ENCODE measurements at places on chromosomes 11 and 22.
A peak's percentile ranks its signal among the peaks of the same experiment; 100 is the strongest.

DNA sequence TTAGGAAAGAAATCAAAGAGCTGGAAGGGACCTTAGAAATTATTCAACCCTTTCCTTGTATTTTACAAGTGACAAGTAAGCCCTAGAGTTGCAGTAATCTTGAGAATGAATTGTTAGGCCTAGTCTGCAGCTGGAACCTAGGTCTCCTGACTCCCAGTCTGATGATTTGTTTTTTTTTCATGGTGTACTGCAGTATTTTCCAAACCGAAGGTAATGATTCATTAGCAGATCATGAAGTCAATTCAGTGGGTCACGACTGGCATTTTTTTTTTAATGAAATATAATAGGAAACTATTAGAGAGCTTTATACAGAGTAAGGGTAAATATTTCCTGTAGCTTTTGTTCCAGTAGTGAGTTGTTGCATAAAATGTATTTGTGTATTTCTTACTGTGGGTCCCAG is 42.8 kb downstream of the EXT2 start:
- DNase-seq, result peak; percentile 20

DNA sequence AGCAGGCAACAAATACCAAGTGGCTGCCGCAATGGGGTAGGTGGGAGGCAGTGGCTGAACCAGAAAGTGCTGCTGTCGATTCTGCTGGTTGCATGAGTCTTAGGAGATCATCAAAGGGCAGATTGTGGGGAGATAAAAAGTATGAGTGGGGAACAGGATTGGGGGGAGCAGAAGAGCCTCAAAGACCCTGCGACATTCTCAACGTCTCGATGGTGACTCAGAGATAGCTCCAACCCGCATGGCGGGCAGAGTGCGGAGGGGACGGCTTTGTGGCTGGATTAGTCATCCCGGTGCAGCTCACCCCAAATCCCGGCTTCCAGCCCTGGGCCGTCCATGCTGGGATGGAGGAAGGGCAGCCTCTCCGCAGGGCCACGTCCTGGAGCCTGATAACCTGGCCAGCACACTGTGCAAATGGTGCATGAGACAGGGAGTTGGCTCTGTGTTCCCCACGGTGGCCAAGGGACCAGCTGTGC is 11.6 kb upstream of the RTN4R start:
- DNase-seq, result no peak

- no peak for DNase-seq
Observed at GRCh38 chr11:67273260-67273990, 7.2 kb downstream of the GRK2 start.

GRCh38 chr22:39256186-39256552 is 11.4 kb upstream of the PDGFB start:
- DNase-seq, result no peak

- DNase-seq, result no peak
Observed at GRCh38 chr22:46653596-46653995, 33.4 kb downstream of the GRAMD4 start.

DNA sequence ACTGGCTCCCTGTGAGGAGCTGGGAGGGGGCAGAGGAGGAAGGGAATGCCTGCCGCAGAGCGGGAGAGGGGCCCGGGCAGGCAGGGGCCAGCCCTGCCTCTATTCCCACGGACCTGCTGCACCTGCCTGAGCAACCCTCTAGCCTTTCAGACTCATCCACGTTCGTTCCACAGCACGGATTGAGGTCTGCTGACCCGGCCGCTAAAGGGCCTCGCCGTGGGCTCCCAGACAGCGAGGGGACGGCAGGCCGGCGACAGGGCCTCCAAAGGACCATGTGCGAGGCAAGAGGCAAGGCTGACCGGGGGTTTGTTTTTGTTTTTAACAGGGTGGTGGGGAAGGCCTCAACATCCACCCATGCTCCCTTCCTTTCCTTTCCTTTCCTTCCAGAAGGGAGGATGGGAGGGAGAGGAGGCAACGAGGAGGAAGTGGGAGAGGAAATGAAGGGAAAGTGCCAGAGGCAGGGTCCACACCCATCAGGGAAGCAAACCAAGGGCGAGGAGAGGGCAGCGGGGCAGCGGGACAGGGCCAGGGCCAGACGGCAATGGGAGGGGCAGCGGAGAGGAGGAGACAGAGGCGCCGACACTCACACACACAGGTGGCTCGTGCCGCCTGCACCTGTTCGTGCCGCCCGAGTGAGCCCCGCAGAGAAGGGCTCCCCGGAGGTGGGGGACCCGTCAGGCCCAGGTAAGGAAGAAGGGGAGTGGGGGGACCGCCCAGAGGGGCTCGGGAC is 7.5 kb downstream of the LRFN4 start:
- no peak for DNase-seq

- no peak for DNase-seq
Observed at GRCh38 chr22:43209971-43210370, 23.0 kb upstream of the TTLL12 start.

DNA sequence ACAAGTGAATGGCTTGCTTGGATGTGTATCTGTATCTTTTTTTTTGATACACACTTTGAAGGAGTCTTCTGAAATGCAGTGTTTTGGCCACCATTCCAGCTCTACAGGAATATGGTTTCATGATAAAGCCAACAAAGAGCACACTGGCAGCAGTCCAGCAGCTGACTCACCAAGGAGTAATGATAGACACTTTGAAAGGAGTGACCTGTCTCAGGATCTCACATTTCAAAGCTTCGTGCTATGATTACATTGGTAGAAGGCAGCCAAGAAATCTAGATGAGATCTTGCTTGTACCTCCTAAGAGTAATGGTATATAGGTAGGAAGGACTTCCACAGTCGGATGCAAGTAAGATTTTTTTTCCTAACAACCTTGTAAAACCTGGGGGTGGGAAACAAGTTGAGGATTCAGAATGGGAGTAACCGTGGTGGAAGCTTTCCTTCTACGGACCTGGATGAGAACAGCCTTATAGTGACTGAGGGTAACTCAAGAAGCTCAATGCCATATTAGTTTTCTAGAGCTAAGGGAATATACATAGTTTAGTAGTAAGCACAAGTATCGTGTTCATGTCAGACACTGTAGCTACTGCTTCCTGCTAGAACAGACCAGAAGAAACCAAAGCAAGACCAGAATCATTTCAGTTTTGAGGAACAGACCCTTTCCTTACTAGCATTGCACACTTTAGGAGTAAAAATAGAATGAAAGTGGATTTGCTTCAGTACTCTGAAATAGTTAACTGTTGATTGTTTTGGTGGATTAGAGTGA is 25.0 kb downstream of the MTMR3 start:
- peak; percentile 70 for DNase-seq

GRCh38 chr11:64243236-64243854 is 2.5 kb downstream of the FKBP2 start:
- no peak for DNase-seq

GRCh38 chr11:13308704-13309103 is 31.1 kb downstream of the BMAL1 start:
- DNase-seq, result no peak

- no peak for DNase-seq
Observed at GRCh38 chr11:17766073-17766359, 31.4 kb downstream of the KCNC1 start.

GRCh38 chr11:132504501-132505041 is 1027.7 kb downstream of the OPCML start:
- DNase-seq, result no peak

DNA sequence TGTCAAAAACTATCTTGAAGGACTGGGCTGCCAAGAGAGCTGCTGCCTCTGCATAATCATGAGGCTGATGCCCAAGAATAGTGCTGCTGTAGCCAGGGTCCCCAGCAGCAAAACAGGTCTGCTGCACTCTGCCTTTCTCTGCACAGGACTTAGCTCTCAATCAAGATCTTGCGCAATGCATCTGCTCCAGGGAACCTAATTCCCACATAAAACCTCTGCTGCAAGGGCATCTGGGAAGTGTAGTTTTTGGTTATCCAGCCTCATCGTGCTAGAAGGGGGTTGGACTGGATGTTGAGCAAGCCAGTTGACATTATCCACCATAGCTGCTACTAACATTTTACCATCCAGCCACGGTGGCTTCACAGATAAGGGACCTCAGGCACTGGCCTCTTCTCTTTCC is 192.7 kb downstream of the C11orf91 start:
- peak; percentile 33 for DNase-seq

GRCh38 chr11:79412761-79413160 is 28.1 kb downstream of the TENM4 start:
- DNase-seq, result no peak

DNA sequence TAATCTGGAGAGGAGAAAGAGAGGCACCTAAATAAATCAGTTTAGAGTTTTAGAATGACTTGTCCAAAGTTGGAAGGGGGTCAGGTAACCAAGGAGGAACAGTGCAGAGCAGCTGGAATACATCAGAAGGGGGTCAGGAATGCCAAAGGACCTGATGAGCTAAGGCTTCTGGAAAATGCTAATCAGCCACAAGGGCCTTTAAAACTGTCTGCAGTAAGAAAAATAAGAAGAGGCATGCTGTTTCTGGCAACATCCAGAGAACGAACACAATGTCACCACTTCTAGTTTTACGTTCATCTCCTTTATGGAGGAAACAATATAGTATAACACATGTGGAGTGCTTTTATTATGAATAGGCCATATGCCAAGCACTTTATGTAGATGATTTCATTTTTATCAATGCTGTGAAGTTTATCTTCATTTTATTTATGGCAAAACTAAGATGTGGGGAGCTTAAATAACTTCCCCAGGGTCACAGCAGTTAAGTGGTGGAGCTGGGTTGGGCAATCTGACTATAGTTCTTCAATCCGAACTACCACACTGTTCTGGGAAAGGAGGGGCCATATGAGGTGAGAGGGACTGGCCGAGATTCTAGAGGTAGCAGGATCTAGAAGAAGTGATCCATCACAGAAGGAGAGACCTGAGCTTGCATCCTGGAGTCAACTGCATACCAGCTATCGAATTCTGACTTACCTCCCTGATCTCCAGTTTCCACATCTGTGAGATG is 22.6 kb downstream of the ACO2 start:
- DNase-seq, result no peak

GRCh38 chr11:59754494-59754858 is 700 bp upstream of the STX3 start:
- DNase-seq, result no peak

DNA sequence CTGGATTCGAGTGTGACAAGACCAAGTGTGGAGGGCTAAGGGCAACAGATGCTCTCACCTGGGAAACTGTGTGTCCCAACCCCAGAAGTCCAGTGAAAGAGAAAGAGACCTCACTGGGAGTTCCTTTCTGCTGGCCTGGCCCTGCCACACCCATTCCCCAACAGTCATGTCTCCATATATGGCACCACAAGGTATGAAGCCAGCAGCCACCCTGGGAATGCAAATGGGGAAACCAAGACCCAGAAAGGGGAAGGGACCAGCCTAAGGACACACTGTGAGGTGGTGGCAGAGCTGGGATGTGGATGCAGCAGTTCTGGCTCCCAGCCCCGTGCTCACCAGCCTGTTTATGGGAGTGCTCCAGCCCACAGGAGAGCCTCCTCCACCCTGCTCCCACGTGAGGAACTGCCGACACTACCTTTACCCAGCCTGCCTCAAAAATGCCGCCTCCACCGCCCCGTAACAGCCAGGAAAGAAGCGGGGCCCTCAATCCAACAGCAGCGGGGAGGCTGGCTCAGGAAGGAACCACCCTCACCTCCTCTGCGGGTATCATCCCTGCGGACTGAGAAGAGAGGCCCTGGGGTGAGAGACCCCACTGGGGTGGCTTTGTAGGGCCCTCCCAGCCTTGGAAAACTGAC is 12.6 kb downstream of the LMO1 start:
- DNase-seq, result no peak

DNA sequence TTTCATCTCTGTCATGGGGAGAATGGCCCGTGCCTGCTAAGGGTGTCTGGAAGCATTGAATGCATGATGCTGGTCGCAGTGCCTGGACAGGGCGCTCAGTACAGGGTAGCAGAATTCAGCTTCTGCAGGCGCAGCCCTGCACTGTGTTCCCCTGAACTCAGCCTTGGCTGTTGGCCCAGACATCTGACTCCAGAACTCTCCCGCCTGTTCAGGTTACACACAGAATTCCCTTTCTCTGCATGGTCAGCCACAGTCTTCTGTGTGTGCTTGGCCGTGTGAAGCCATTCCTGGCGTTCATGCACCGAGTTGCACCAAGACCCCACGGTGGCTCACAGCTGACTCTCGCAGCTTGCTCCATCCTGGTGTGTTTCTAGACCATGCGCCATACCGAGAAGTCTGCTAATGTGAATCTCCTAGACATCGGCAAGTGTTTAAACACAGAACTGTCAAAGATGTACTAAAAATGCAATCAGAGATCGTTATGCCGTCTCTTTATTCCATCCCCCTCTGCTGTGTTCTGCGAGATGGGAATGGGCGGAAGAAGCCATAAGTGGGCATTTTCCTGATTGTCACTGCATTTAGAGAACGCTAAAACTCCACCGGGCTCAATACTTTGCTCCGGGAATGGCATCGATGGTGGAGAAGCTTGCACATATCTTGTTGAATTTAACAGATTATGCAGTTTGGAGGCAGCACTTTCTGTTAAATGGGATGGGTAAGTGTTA is 55.6 kb downstream of the MPPED1 start:
- DNase-seq, result no peak

- no peak for DNase-seq
Observed at GRCh38 chr11:102669664-102670063, 35.9 kb downstream of the MMP27 start.

- no peak for DNase-seq
Observed at GRCh38 chr11:2138068-2138430, 1.1 kb downstream of the IGF2 start.

DNA sequence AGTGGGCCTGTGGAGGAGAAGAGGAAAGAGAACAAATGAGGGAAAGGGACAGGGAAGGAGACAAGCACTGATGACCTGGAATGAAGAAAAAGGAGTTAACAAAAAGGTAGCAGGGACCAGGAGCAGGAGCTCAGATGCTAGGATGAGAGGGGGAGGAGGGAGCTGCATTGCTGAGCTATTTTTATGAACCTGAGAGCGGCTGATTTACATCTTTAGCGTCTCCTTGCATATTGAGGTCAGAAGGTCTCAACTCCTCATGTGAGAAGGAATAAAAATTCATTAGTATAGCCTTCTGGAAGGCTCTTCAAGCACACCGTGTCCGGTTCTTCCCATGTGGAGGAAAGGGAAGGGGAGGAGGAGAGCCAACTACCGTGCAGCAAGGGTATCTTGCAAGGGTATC is 33.1 kb upstream of the LRRC55 start:
- DNase-seq, result no peak
